Suppressor macrophage treated with lipopolysaccharide for 1 hour (primary cell): ENCODE measurements at places on chromosomes 7 and 10.

- DNase-seq: no peak
Observed at GRCh38 chr10:20446561-20447193, 450.4 kb downstream of the NEBL start.

DNA sequence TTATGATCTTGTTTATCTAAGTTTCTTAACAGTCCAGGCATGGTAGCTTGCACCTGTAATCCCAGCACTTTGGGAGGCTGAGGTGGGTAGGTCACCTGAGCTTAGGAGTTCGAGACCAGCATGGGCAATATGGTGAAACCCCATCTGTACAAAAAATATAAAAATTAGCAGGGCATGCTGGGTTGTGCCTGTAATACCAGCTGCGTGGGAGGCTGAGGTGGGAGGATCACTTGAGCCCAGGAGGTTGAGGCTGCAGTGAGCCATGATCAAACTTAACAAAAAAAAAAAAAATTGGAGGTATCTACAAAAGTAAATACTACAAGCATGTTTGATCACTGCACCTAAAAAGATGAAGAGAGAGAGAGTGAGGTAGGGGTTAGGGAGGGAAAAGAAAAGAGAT is 9.0 kb upstream of the EZH2 start:
- DNase-seq: no peak

- no peak for DNase-seq
Observed at GRCh38 chr7:76395965-76396726, 13.4 kb downstream of the SSC4D start.

DNA sequence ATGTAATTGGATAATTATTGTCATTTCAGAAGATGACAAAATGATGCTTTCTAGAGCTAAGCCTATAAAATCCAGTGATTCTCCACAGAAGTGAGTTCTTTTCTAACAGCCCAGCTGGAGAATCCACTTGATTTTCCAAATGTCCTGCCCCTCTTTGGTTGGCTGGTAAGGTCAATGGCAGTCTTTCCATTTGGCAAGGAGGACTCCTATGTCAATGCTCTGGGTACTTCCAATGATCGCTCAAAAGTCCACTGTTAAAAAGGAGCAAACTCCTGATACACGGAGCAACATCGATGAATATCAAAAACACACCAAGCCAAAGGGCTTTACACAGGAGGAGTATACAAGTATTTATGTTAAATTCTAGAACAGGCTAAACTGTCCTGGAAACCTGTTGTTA is 57.8 kb downstream of the STK17A start:
- no peak for DNase-seq

DNA sequence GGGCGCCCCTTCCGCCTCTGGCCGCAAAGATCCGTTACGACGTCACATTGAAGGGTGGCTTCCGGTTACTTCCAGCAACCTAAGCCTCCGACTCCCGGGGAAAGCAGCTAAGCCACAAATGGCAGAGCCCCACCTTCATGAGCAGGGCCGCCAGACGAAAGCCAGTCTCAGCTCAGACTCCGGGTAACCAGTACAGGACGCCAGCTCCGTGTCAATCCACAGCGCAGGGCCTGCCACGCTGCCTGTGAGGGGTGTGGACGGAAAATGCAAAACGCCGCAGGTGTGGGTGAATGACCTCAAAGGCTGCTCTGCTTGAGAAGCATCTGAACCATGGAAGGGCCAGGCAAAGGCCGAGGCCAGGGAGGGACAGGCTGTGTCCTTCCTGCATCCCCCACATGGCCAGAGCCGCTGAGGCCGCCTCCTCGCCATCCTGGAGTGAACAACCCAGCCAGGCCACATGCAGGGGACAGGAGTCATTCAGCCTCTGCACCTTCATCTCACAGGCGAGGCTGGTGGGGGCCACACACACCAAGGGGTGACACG is 53.5 kb upstream of the PPP2R2D start:
- no peak for DNase-seq

- DNase-seq: no peak
Observed at GRCh38 chr7:6648815-6649104, 11.6 kb downstream of the ZNF316 start.

GRCh38 chr7:6589829-6590644 is at the start of gene INTS15:
Gene INTS15 (plus strand): TSS chr7:6590021. CDS start chr7:6590284, 263 bp downstream.
- peak; percentile 97 for DNase-seq

DNA sequence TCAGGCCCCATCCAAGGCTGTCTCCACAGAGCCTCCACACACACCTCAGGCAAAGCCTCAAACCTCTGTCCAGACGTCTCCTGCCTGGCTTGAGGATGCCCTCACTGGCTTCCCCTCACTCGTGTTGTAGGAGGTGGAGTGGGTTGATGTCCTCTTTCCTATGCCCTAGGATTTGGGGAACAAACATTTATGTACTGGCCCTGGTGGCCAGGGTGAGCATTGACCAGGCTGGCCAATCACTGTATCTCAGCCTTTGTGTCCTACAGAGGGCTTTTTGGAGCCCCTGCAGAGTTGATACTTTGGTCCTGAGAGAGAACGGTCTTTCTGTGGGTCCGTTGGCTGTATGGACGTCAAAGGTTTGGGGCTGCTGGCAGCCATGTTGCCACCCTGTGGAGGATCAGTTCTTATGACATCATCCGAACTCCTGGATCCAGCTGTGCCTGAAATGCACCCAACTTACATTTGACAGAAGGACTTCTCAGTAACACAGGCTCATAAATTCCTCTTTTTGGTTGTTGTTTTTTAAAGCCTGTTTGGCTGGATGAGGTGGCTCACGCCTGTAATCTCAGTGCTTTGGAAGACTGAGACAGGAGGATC is 2.3 kb upstream of the GRID2IP start:
- peak; percentile 69 for DNase-seq

DNA sequence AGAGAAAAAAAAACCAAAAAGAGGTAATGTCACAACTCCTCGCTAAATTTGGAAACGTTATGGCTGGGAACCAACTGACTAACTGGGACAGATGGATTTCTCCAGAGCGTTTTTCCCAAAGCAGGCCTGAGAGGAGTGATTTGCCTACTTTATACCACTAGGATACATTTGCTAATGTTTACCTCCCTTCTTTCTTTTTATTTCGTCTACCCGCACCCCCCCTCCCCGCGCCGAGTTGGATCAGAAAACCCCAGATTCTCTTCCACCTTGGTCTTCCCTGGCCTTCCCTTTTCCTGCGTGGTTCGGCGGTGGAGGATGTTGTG is 7.2 kb downstream of the CPA2 start:
- DNase-seq: peak; percentile 35

DNA sequence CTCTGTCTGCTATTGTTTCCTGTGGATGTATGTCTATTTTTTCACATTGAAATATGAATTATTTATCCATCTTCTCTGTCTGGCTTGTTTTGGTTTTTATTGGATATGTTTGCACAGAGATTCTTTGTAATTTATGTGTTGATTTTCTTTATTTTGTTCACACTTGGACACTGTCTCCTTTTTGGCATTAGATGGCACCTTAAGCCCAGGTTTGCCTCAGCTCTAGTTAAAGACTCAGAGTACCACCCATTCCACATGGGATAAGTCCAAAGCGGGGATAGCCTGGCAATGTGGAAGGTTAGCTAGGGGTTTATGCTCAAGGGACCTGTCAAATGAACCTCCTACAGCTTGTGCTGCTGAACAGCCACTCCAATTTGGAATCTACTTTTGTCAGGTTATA is 14.1 kb downstream of the FEZF1 start:
- DNase-seq: no peak

DNA sequence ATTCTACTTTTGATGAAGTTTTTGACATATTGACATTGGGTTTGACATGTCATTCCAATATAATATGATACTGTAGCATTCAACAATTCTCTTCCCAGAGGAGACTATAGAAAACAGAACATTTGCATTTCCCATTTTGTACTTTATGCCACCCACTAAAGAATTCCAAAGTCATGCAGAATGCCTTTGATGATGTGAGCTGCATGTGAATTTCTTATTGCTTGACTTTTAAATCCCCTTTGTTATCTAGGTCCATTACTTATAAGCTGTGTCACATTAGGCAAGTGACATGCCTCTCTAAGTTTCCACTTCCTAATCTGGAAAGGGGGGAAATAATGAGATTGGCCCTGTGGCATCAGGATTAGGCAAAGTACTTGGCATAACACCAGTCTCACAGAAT is 436.7 kb downstream of the AUTS2 start:
- DNase-seq: no peak

- no peak for DNase-seq
Observed at GRCh38 chr7:116113310-116113709, 82.7 kb upstream of the TFEC start.

DNA sequence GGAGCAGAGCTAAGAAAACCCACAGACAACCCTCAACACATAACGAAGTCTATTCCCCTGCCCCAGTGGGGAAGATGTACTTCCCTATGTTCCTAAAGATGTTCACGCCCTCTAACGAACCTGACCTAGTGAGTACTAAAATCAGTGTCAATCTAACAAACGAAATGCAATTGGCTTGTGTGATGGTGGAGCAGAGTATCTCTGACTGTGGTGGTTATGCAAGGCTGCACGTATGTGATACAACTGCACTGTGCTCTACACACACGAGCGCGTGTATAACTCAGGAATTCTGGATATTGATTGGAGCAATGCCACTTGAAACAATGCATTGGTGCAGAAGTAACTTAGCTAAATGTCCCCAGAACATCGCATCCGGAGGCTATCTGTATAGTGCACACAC is 1.3 kb downstream of the ANKRD16 start:
- peak; percentile 42 for DNase-seq

DNA sequence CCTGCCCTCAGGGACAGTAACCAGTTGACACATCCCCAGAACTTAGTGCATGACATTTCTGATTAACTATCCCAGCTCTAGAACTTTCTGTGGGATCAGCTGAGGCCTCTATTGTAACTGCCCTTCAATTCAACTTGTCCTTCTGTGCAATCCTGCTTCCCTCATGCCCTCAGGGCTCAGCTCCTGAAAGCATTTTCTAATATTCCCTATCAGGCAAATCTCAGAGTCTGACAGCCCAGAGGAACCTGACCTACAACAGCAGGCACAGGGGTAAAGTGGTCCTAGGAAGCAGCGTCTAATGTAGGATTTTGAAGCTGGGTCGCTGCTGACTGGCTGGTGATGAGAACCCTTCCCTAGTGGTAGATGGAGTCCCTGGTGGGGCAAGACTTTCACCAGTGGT is 13.6 kb upstream of the STN1 start:
- DNase-seq: no peak

DNA sequence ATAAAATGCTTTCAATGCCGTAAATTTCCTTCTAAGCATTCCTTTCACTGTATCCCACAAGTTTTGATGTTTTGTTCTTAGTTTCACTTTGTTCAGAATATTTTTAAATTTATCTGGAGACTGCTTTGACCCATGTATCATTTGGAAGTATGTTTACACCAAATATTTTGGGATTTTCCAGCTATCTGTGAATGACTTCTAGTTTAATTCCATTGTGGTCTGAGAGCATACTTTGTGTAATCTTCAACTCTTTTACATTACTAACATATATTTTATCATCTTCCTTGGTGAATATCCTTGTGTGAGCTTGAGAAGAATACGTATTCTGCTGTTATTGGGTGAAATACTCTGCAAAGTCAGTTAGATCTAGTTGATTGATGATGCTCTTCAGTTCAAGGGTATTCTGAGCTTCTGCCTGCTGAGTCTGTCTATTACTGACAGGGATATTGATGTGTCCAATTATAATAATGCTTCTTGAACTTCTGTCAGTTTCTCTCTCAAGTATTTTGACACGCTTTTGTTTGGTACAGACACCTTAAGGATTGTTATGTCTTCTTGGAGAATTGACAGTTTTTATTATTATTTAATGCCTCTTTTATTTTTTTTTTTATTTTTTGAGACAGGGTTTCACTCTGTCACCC is 31.6 kb downstream of the MKLN1 start:
- no peak for DNase-seq

DNA sequence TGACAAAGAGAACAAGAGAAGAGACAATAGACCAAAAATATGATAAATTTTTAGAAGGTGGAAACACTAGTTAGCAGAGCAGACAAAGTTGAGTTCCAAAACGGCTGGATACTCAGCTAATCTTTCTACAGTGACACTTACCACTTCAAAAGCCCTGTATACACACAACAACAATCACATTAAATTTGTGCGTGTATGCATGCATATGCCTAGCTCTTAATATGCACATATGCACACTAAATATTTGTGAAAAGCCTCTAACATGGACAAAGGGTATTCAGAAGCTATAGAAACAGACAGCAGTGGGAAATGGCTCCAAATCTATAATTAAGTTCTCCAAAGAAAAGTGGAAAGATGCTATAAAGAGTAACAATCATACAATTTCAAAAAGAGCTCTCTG is 476.4 kb downstream of the HTR7 start:
- no peak for DNase-seq

DNA sequence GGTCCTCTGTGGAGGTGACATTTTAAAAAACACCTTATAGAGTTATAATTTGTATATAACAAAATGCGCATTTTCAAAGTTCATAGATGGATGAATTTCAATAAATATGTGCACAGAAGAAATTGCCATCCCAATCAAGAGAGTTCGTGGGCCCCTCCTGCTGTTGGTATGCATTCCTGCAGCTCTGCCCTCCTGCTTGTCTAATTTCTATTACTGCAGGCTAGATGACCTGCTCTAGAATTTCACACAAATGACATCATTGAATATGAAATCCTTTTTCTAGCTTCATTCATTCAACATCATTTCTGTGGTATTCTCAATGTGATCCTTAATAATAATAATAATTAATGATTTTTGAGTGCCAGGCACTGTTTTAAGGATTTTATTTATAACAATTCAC is 348.2 kb downstream of the SDK1 start:
- DNase-seq: no peak

GRCh38 chr7:150951521-150951920 is 26.6 kb downstream of the KCNH2 start:
- DNase-seq: no peak

GRCh38 chr10:28743576-28743975 is 66.3 kb downstream of the BAMBI start:
- DNase-seq: no peak

DNA sequence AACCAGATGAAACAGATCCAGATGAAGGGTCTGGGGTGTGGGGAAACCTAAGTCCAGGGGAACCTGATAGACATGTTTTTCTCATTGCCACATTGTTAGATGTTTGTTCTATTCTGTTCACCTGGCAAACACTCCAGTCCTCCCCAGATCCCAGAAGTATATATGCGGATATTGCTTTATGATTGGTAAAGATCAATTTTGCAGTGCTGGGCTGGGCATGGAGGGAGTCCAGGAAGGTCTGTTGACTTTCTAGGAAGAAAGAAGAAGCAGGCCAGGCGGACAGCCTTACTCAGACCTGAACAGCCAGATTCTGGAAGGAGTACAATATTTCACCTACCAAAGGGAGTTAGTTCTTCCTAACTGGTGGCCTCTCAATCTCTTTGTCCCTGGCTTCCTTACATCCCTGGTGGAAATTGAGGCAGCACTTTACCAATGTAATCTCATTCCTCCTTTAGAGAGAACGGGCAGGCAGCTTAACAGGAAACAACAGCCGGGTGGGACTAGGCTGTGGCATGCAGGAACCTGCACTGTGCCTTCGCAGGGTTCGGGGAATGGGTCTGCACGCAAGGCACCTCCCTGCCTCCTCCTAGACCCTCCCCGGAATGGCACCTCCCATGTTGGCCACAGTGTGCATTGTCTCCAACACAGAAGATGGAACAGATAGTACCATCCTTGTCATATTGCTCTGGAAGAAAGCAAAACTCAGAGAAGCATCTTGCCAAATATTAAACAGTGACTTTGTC is 930 bp downstream of the GIMAP6 start:
- no peak for DNase-seq
